ENCODE measurements at places on chromosomes 5 and 9.
A peak's percentile ranks its signal among the peaks of the same experiment; 100 is the strongest.

- DNase-seq = peak; percentile 45
These were observed 159.8 kb upstream of the GAS1 start for GRCh38 chr9:87107072-87107471.

DNA sequence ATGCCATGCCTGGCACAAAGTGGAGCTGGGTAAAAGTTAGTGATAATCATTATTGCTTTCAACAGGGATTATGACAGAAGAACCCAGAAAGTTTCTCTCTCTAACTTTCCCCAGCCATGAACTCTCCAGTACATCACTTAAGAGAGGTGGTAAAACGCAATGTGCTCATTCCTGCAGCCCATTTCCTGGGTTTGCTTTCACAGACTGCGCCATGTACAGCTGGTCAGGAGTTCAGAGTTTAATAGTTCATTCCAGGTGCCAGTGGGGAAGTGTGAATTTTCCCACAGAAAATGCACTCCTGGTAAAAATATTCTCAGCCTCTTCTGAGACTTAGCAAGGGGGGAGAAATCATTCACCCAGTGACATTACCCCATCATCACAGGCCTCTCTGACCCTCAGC is 35.5 kb downstream of the ADAM19 start:
- no peak for DNase-seq

- no peak for DNase-seq
These were observed 124.3 kb downstream of the TEX10 start for GRCh38 chr9:100228352-100228869.

DNA sequence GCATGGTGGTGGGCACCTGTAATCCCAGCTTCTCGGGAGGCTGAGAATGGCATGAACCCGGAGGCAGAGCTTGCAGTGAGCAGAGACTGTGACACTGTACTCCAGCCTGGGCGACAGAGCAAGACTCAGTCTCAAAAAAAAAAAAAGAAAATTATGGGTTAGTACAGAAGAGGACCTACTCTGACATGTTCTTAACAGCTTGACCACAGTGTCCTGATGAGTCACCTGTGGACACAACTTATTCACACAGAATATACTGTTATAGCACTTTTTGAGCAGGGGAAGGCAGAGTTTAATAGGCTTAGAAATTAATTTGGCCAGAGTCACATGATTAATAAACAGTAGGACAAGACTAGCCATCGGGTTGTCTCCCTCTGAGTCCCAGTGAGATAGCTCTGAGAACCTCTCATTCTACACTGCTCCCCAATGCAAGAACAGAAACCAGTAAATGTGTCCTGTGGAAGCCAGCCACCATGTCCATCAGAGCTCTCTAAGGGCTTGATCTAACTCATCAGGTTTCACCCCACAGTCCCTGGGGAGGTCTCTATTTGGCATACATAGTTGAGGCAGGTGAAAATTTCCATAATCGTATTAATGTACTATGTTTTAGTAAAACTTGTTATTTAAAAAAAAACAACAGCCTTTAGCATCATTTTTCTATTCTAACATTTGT is 1077.9 kb upstream of the C9orf72 start:
- no peak for DNase-seq

DNA sequence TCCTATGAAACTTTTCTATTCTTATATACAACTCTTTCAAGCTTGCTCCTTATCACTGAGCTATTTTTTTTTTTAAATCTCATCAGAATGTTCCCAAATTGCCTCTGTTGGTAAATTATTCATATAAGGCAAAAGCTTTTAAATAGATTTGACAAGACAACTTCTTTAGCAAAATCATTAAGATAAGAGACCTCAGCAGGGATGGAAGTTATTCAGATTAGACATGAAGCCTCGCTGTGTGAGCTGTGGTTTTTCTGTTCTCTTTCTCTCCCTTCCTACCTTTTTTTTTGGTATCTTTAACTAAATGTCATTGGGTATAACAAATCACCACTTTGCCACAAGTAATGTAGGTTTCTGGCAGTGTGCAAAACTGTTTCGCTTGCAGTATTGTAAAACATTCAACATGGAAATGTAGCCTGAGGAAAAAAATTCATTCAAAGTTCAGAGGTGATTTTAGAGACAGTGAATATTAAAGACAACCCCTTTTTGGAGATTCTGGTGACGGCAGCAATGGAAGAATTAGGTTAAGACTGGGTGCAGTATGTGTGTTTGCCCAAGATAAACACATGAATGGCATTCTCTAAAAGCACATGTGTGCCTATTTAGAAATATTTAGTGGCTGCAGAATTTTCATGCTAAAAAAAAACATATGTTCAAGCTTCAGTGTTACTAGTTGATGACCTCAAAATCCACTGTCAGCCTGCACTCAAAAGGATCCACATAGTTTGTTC is 467.1 kb downstream of the ZNF608 start:
- DNase-seq = no peak

- DNase-seq = no peak
These were observed 198.6 kb downstream of the PAX5 start for GRCh38 chr9:36835271-36835996.

- DNase-seq = no peak
These were observed 632.4 kb upstream of the TYRP1 start for GRCh38 chr9:12060811-12061210.

- DNase-seq = no peak
These were observed 31.5 kb upstream of the DENND4C start for GRCh38 chr9:19199012-19199411.

DNA sequence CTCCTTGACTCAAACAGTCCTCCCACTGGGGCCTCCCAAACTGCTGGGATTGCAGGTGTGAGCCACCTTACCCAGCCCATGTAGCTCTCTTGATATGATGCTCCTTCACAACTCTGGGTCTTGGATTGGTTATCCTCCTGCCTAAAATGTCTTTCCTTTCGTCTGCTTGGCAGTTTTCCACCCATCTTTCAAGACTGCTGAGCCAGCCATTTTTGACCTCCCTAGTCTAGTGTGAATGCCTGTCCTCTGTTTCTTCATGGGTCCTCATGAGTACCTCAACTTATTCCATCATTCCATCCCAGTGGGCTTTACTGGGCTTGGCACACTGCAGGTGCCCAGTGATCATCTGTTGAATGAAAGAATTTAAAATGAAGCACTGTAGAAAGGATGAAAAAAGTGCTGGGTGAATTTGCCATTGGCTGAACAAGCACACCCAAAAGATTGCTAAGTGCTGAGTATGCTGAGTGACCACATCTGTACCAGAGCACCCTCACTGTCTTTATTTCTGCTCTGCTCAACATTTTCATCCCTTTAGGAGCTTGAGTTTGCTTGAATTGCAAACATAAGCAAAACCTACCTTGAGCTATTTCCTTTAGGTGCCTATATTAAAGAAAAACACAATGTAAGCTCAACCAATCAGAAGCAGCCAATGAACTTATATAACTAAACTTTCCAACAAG is 84.8 kb upstream of the FAM169A start:
- no peak for DNase-seq

DNA sequence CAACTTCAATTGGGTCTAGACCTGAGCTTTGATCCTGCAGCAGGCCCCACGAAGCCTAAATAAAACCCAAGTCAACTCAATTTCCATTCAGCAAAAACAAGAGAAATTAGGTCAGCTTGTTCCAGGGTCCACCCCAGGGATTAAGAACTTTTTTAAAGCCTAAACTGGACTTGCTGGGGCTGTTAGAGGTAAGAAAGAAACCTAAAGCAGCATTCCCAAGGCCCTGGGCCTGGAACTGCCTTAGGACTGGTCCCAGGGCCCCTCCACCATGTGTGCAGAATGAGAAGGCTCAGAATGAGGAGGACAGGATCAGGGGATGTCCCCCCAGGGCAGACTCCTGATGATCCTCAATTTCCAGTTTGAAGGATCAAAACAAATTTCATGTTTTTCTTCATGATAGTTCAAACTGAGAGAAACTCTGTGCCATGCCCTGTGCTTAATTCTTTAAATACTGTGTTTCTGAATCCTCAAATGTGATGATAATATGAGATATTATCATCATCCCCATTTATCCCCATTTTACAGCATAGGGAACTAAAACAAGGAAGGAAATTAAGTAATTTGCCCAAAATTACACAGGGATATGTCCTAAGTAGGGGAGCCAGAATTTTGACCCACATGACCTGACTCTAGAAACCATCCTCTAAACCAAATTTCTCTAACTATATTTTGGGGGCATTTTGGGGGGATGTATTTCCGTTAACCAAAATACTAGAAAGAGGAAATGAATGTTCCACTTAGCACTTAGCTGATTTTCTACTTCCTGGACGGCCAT is 64.5 kb downstream of the DENND1A start:
- DNase-seq = no peak

DNA sequence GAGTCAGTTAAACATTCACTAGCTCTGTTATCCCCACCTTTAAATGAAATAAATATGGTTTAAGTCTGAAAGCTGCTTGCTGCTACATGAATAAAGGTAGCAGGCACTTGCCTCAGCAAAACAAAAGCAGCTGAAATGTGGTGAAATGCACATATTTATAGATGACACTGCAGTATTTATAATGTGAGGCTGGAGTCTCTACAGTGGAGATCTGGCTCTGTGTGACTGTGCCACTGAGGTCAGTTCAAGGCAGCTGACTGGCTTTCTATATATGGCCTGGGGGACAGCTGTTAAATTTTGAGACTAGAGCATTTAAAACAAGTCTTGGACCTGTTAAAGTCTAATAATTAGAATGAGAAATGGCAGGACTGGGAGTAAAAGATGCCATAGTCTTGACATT is 859.6 kb upstream of the SEMA6A start:
- no peak for DNase-seq

- DNase-seq = no peak
These were observed 22.1 kb upstream of the NDST1 start for GRCh38 chr5:150485693-150486401.

All from astrocyte of the spinal cord (primary cell).